Myocyte (in vitro differentiated cells): ENCODE measurements at places on chromosomes 7 and 10.

DNA sequence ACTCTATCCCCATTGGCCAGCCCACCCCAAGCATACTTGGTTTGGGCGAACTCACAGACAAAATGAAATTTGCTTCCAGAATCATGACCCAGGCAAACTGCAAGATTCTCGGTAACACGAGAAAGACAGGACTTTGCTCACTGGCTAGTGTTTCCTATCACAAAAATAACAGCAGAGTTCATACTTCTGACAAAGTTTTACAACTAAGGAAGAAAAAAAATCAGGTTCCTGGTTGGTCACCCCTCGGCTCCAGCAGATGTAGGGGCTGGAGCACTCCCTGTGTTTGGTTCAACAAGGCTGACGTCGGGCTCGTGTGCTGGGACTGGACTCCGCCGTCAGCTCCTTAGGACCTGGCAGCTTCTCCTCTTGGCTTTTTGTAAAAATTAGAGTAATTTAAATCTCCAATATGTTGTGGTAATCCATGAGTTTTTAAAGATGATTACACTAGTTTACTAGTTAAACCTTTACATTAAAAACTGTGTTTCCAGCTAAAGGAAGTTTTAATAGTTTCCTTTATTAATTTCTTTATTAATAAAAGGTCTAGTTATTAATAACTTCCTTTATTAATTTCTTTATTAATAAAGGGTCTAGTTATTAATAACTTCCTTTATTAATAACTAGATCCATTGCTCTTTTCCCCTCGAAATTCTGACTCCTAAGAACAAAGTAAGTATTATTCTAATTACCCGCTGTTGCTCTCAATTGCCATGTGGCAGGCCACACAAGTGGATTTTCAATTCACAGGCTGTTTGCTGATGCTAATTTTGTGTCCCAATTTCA lies 115.6 kb upstream of the RNF32 start:
- DNase-seq: no peak

DNA sequence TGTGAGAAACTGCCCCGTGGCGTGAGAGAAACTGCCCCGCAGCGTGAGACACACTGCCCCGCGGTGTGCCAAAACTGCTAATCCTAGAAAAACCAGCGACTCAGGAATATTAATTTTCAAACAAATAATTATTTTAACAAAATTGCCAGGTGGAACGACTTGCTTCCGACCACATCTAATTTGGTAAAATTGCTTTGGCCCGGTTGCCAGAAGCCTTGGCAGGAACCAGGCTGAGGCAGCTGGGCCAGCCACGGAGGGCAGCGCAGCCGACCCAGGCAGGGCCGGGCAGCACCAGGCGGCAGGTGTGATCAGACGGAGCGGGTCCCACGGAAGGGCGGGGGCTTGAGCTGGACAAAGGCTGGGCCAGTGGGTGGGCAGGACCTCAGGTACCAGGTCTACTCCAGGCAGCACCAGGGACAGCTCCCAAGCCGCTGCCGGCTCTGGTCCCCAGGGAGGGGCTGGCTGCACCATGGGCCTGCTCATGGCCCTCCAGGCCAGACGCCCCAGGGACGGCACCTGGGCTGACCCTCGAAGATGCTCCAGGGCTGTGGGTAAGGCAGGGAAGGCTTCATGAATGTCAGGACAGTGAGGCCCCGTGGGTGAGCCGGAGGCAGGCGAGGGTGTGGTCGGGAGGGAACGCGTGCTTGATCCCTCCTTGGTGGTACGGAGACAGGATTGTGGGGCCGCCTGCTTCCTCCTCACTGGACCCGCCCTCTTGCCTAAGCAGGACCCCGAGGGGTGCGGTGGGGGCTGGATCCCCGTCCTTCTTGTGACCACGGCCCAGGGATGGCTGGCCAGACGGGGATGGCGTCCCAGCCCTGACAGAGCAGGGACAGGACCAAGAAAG lies 7.7 kb upstream of the ADGRA1 start:
- no peak for DNase-seq

DNA sequence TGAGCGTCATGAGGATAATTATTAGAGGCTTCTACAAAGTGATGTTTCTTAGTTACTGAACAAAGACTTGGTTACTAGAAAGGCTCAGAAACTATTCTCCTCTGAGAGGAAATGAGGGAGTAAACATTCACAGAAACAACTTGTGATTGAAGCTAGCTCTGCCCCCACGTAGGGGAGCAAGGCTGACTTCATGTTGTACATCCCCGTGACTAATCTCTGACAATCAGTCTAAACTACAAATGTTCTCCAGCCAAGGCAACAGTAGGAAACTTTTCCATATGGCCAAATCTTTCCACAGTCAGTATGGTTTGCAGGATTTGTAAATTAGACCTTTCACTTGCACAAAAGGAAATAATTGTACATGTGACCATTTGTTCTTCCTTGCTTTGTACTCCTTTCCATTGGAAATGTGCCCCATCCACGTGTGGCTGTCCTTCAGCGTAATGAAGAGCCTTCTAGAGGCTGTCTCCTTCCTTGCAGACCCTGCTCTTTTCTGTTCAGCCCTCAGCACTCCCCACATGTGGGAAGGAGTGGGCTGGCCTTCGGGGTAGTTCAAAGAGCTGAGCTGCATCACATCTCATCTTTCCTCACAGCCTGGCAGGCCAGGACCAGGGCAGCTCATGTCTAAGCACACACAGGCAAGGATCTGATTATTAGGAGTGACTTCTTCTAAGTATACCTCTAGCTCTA lies 93.5 kb downstream of the PCGF5 start:
- peak; percentile 25 for DNase-seq

DNA sequence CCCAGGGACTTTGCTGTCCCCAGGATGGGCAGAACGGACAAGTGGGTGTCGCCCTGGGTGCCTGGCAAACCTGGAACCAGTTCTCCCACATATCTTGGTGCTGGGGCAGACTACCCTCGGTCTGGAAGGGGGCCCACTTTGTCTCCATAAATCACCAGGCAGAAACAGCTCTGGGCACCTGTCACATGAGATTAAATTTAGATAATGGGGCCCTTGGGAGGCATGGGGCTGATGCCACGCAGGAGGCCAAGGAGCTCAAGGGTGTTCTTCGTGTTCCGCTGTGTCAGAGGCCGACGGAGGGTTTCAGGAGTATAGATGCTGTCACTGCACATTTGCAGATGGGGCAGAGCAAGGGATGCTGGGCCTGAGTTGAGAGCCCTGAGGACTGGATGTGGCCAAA lies 72.7 kb downstream of the TMEM130 start:
- DNase-seq: peak; percentile 85

DNA sequence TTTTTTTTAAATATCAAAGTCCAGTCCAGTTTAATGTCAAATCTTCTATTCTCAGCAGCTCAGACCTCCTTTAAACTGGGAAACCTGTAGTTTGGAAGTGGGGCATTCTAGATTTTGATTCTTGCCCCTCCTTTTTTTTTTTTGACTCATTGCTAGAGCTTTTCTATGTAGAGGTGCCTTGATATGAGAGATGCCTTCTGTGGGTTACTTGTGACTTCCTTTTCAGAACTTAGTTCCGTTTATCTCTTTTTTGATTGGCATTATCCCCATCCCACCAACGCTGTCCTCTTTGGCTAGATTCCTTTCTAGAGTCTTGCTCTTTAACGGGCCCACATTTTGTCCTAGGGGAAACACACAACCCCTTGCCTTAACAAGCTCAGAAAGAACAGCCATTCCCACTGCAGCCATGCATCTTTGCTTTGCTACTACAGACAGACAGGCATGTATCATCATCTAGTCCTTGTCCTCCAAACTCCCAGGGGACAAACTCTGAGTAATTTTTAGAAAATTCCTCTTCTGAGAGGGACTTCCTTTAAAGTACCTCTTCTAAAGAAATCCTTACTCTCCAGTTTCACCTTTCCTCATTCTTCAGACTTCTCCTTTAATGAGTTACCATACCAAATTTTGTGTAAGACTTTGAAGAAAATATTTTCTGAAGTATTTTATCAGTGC lies 153.6 kb downstream of the PHF14 start:
- peak; percentile 11 for DNase-seq

DNA sequence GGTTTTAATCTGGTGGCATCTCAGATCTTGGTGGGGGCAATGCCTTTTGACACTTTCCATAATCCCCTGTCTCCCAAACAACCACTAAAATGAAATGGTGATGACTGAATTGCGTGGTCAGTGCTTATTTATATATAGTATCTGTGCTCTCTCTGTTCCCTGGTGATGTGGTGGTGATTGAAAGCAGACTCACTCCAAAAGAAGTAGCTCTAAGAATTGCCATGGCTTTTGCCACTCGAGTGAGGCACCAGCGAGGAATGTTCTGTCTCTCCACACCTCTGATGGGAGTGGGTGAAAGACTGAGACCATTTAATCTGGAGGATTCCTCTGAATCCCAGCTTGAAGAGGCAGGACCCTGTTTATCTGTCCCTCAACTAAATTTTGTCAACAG lies 2.8 kb downstream of the DUSP5 start:
- DNase-seq: peak; percentile 78

GRCh38 chr7:115356139-115356746 lies 434.3 kb downstream of the MDFIC start:
- peak; percentile 44 for DNase-seq
